Suprapubic skin (tissue), 4 donors: ENCODE measurements at places on chromosomes 4 and X.

- DNase-seq, result no peak
These were observed 120.4 kb upstream of the STS start for GRCh38 chrX:7027071-7027470.

- DNase-seq, result no peak
These were observed 5.5 kb upstream of the WFS1 start for GRCh38 chr4:6264225-6264540.

- no peak for DNase-seq
These were observed 86.0 kb upstream of the NMU start for GRCh38 chr4:55722132-55722531.

- DNase-seq, result no peak
These were observed 150.6 kb downstream of the CEP135 start for GRCh38 chr4:56099378-56099786.

DNA sequence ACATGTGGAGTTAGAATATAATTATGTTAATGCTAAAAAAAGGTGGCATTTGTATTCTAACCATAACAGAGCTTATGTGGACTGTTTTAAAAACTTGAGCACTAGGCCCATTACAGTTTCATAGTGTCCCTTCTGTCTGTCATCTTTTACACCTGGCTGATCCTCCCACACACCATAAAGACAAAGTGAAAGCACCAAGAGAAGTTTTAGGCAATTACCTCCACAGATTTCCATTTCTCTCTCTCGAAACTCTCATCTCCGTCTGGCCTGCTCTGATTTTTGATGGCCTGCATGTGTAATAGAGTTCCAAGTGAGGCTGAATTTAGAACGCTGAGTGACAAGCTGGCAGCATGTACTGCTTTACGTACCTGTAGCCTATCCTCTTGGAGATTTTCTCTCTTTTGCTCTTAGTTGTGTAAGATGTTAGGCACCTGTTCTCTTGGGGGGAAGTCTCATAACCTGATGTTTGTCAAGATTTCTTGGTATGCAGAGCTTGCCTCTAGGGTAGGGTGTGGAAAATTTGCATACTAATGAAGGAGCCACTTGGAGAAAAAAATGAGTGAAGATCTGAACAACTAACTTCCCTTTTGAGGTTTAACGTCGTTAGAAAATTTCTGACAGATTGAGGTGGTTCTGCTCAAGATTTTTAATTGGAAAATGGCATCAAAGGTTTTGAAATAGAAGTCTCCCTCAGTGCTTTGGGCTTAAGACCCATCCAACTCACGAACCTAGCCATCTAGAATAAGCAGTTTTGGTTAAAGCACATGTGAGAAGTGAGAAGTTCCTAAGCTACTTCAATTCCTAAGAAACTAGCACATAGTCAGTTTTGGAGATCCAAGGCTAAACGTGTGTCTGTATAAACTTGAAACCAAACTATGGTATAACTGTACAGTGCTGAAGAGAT lies 57.6 kb upstream of the RAP1GDS1 start:
- DNase-seq, result no peak

- DNase-seq, result no peak
These were observed 711 bp downstream of the PNMA6E start for GRCh38 chrX:153400146-153401132.

DNA sequence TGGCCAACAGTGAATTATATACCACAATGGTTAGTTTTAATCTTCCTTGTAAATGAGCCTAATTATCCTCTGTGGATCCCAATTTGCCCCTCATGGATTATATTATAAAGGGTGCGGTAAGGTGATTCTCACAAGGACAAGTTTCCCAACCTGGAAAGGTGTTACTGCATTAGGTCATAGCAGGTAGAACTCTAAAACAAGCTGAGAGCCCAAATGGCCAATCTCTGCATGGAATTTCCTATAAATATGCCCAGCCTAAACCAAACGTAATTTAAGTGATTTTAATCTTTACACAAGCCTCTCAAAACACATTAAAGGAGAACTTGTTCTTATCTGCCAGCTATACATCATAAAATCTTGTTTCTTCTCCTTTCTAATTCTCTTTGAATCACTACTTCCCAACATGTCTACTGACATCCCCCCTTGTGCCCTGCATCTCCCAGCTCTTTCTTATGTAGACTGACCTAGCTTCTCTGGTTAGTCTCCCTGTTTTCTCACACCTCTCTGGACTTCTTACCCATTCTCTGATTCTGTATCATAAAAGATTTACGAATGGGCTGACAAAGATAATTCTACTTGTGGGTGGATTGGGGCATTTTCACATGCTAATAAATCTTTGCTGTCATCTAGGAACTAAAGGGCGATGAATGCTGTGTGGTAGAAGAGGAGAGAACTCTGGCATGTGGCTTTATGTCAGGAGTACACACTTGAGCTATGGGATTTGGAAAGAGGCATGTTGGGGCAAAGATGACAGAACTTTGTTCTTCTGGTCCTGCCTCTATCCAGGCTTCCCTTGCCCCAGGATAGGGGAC lies 94.3 kb upstream of the PGRMC2 start:
- DNase-seq, result no peak

DNA sequence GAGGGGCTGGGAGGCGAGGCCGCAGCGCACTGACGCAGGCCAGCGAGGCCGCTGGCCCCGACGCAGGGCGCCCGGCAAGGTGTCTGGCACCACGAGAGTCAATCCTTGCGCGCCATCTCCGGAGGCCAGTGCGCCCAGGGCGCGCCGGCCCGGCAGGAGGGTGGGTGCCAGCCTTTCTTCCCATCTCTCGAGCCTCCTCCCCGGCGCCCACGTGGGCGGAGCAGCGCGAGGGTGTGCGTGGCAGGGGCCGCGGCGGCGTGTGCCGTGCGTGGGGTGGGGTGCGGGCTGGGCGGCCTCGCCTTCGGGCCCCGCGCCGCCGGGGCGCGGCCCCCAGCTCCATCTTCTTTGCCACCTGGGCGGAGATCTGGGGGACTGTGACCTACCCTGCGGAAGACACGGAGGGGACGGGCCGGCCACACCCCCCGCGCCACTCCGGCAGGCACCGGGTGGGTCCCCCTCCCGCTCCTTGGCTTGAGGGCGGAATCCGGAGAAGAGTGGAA lies 877 bp downstream of the JAKMIP1 start:
- DNase-seq, result no peak

DNA sequence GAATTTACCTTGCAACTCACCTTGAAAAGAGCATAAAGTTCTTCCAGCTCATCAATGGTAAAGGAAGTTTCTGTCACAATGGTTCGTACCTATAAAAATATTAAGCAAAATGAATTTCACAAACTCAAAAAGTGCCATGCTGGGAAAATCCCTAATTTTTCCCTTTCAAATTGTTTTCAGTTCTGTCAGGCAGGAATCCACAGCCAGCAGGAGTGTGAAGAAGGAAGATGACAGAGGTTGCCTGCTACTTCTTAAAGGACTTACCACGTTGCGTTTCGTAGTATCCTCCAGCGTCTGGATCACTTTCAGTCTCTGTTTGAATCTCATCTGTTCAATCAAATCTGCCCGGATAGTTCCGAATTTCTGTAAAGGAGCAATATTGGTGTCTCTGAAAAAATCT lies 70.3 kb upstream of the UCP1 start:
- DNase-seq, result no peak

- DNase-seq, result no peak
These were observed 47.8 kb upstream of the HSD17B10 start for GRCh38 chrX:53481816-53482465.

DNA sequence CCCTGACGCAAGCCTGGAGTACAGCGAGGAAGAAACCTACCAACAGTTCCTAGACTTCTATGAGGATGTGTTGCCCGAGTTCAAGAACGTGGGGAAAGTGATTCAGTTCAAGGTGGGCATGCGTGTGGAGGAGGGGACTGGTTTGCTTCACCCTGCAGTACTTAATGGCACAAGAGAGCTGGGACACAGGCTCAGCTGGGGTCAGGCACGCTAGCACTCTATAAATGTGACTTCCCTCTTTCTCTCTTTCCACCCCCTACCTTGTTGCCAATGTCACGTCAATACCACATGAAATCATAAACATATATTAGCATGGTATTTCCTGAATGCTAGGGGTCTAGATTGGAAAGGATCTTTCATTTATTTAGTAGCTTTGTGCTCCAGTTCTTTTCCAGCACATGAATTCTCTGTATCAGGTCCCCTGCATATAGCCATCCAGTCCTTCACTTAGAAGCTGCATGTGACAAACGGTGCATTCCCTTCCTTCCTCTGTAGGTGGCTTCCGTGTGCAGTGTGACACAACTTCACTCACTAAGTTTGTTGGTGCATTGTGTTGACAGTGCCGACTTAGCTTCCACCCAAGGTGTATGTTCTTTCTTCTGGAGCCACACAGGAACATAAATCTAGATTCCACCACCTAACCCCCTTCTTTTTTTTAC lies 25.6 kb downstream of the ZRSR2 start:
- no peak for DNase-seq

DNA sequence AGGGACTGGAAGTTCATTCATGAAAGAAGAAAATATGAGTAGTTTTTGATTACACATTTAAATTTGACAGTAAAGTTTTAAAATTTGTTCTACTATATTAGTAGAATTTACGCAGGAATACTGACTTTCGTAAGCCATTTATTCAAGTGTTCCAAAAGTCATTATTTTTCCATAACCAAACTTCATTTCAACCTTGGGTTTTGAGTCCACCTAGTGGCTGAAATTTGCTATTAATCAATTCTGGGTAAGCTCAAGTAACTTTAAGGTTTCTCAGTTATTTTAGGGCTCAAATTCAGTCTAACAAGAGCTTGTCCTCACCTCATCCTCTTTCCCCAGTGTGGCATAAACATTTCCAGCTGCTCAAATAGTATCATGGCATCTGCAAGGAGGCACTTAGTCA lies 175.4 kb downstream of the SH3BGRL start:
- no peak for DNase-seq

GRCh38 chrX:125507119-125507518 lies 187.4 kb downstream of the TEX13C start:
- no peak for DNase-seq

DNA sequence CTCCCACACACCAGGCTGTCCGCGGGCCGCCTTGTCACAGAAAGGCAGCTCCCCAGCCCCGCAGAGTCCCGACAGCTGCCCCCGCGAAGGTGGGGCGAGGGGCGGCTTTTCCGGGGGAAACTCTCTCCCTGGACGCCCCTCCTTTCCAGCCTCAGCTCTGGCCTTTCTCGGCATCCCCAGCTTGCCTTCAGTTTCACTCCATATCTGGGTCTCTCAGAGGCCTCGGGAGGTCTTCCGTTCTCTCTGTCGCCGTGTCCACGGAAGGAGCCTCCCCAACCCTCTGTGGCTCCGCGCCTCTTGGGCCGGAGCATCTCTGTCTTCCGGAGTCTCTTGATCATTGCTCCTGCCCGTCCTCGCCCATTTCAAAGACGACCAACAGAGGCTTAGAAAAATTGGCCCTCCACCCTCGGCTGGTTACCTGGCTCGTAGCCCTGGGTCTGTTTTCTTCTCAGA lies 6.1 kb upstream of the MSX1 start:
- DNase-seq, result no peak

GRCh38 chr4:147340111-147340510 lies 140.8 kb upstream of the EDNRA start:
- no peak for DNase-seq

DNA sequence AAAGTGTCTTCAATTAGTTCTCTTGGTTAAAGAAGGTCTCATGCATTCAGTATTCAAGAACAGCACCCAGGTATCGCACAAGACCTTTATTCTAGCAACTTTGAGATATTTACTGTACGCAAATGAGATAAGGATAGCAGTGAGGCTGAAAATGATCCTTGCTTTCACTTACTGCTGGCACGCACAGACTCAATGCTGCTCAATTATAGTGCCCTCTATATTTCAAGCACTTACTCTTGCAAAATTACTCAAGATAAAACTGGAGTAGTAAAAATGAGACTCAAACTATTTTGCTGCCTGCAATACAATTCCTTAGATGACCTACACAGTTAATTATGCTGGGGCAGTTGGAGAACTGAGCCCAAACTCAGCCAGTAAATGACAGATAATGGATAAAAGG lies 60.9 kb downstream of the ADGRA3 start:
- no peak for DNase-seq

DNA sequence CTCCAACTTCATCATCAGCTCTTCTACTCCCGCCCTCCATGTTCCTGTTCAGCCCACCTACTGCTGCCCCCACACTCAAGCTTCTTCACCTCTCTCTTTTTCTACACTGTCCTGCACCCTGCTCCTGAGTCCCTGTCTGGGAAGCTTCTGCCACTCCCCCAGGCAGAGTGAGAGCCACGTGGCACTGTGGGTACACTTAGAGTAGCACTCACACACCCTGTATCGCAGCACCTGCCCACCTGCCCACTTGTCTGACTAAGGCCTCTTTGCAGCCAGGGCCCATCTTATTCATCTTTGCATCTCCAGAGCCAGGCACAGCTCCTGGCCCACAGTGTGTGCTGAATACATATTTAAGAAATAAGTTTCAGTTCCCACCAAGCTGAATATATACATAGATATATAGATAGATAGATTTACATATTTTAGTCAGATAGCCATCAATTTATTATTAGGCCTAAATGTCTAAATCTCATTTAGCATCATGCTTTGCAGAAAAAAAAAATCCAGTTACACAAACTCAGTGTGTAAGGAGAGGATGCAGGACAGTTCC lies 24.9 kb downstream of the CCDC149 start:
- DNase-seq, result no peak

DNA sequence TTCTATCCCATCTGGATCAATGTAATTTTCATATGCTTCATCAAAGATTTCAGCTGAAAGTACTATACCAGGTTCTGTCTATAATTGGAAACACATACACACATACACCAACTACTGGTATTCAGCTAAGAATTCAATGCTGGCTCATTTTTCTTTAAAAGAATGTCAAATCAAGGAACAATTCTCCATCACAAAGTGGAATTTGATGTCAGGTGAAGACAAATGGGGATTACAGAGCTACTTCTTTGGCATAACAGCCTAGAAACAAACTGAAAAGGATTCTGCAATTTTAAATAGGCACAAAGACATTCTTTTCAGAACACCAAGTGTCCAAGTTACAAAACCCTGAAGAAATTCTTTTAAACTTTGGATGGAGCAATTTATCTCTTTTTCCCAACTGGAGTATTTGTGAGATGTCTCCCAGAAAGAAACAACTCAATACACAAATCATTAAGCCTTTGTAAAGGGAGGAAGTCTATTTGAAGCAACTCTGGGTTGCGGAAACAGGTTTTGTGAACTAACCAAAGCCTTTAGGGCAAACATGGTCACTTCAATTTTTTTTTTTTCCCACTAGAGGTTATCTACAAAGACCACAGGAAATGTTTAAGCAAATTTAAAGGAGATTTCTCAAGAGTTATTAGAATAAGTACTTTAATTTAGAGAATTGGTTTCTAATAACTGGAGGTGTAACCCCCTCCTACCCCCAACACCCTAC lies 1.9 kb upstream of the FAM9C start:
- no peak for DNase-seq

GRCh38 chr4:128775477-128775876 lies 34.0 kb upstream of the JADE1 start:
- no peak for DNase-seq

GRCh38 chrX:133660281-133660680 lies 245.0 kb upstream of the GPC4 start:
- DNase-seq, result no peak

GRCh38 chr4:13248621-13249298 lies 235.4 kb downstream of the RAB28 start:
- DNase-seq, result no peak

- peak; percentile 48 for DNase-seq
These were observed 4.4 kb downstream of the CDK16 start for GRCh38 chrX:47222751-47223350.
